Activated CD4-positive, alpha-beta T cell treated with anti-CD3 and anti-CD28 coated beads for 36 hours (primary cell): ENCODE measurements at places on chromosomes 7 and 10. TPM values are rescaled to one million over a fixed set of nuclear protein-coding genes. Genes with fewer than 3 reads are reported as not detected.
A peak's percentile ranks its signal among the peaks of the same experiment; 100 is the strongest.

- H3K27ac ChIP-seq = no peak overlapping the region
- no peaks in the 10 kb centered on the region for H3K27me3 ChIP-seq
- no peak overlapping the region for H3K4me3 ChIP-seq
- H3K4me1 ChIP-seq = no peaks in the 10 kb centered on the region
- no peaks in the 10 kb centered on the region for H3K36me3 ChIP-seq
These were observed 256.9 kb downstream of the INHBA start for GRCh38 chr7:41445946-41446345.

GRCh38 chr10:34522546-34522945 is 292.6 kb downstream of the PARD3 start:
- no peak overlapping the region for H3K27ac ChIP-seq
- no peak for DNase-seq
- peaks cover 12% of the 10 kb centered on the region for H3K27me3 ChIP-seq

DNA sequence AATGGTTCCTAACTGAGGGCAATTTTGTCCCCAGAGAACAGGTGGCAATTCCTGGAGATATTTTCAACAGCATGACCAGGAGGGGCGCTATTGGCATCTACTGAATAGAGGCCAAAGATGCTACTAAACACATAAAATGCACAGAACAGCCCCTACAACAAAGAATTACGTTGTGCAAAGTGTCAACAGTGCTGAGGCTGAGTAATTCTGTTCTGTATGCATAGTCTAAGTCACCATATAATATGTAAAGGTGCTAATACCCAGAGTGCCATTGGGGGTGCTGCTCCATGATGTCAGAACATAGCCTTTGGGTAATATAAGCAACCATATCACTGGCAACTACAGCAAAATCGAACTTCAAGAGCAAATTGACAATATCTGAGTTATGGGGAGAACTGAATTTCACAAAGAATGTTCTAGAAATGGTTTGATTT is 213.3 kb upstream of the PHYHIPL start:
- H3K27ac ChIP-seq = no peak overlapping the region
- DNase-seq = peak; percentile 6
- H3K4me3 ChIP-seq = no peak overlapping the region
- no peaks in the 10 kb centered on the region for H3K4me1 ChIP-seq
- peaks cover 7% of the 10 kb centered on the region for H3K27me3 ChIP-seq
- H3K36me3 ChIP-seq = no peaks in the 10 kb centered on the region

- H3K36me3 ChIP-seq = peaks cover 14% of the 10 kb centered on the region
- H3K4me3 ChIP-seq = no peak overlapping the region
- peaks cover 60% of the 10 kb centered on the region for H3K4me1 ChIP-seq
- H3K27me3 ChIP-seq = no peaks in the 10 kb centered on the region
- H3K27ac ChIP-seq = no peak overlapping the region
- DNase-seq = no peak
These were observed 3.3 kb upstream of the SUN1 start for GRCh38 chr7:828793-829561.

DNA sequence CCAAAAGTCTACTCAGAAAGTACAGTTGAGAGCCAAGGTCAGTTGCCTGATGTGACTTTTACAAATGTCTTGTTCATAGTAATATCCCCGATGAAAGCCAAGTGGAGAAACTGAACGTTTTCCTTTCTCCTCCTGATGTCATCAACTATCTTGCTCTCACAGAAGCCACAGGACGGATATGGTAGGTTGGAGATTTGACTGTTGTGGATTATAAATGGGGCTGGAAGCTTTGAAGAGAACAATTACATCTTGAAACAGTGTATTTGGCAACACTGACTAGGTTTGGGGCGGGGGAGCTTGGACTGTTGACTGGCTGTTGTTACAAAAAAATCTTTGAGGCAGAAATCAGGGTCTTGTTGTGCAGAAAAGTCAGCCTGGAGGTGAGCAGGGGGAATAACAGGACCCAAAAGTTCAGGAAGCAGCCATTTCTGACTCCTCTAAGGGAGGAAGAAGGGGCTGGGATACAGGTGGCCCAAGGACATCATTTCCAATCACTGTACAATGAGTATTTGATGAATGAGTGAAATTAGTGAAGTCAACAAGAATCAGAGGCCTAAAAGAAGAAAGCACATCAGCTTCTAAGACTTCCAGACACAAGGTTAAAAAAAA is 24.3 kb downstream of the PLEKHS1 start:
- no peak for DNase-seq
- H3K27ac ChIP-seq = no peak overlapping the region
- no peaks in the 10 kb centered on the region for H3K36me3 ChIP-seq
- H3K27me3 ChIP-seq = peaks cover 13% of the 10 kb centered on the region
- no peak overlapping the region for H3K4me3 ChIP-seq

DNA sequence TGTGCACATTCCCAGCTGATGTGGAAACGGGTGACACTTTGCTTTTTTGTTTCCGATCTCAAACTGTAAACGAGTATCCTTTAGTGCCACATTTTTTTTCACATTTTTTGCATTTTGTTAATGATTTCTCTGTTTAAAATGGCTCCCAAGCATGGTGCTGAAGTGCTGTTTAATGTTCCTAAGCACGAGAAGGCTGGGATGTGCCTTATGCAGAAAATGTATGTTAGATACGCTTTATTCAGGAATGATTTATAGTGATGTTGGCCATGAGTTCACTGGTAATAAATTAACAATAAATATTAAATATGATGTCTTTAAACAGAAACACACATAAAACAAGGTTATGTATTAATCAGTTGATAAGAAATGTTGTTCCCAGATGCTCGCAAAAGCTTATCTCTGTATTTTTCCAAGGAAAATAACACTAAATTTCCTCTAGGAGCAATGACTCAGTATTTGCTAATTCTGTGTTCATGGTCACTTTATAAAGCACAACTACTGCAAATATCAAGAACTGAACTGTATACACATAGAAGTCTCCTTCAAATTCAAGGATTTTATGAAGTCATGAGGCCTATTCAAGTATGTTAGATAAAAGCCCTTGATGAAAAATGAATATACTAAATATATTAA is 305.9 kb upstream of the SMIM30 start:
- no peak overlapping the region for H3K27ac ChIP-seq
- peaks cover 2% of the 10 kb centered on the region for H3K4me1 ChIP-seq
- DNase-seq = no peak
- H3K4me3 ChIP-seq = no peak overlapping the region
- peaks cover 2% of the 10 kb centered on the region for H3K27me3 ChIP-seq
- H3K36me3 ChIP-seq = no peaks in the 10 kb centered on the region

Gene CALN1
- total RNA-seq = 0.11 TPM

GRCh38 chr7:117807676-117808075 is 65.6 kb downstream of the CTTNBP2 start:
- DNase-seq = no peak
- H3K4me1 ChIP-seq = no peaks in the 10 kb centered on the region
- no peak overlapping the region for H3K27ac ChIP-seq
- no peaks in the 10 kb centered on the region for H3K36me3 ChIP-seq
- no peak overlapping the region for H3K4me3 ChIP-seq

- H3K4me1 ChIP-seq = peaks cover 5% of the 10 kb centered on the region
- no peak for DNase-seq
- H3K27me3 ChIP-seq = no peaks in the 10 kb centered on the region
- no peaks in the 10 kb centered on the region for H3K36me3 ChIP-seq
- peak overlapping the region; percentile 84 for H3K27ac ChIP-seq
These were observed 27.3 kb upstream of the KMT2C start for GRCh38 chr7:152462995-152463708.

Gene CYP2C19
- total RNA-seq = not detected

GRCh38 chr7:18179093-18179492 is 151.4 kb upstream of the PRPS1L1 start:
- no peak for DNase-seq
- H3K27me3 ChIP-seq = peaks cover 18% of the 10 kb centered on the region
- H3K27ac ChIP-seq = no peak overlapping the region
- no peak overlapping the region for H3K4me3 ChIP-seq
- H3K4me1 ChIP-seq = peaks cover 11% of the 10 kb centered on the region
- H3K36me3 ChIP-seq = no peaks in the 10 kb centered on the region

Gene FANK1
- 0.42 TPM for total RNA-seq

Gene ANKRD1
- total RNA-seq = not detected

Gene SLC13A1
- not detected for total RNA-seq

Gene CC2D2B
- total RNA-seq = 0.23 TPM

DNA sequence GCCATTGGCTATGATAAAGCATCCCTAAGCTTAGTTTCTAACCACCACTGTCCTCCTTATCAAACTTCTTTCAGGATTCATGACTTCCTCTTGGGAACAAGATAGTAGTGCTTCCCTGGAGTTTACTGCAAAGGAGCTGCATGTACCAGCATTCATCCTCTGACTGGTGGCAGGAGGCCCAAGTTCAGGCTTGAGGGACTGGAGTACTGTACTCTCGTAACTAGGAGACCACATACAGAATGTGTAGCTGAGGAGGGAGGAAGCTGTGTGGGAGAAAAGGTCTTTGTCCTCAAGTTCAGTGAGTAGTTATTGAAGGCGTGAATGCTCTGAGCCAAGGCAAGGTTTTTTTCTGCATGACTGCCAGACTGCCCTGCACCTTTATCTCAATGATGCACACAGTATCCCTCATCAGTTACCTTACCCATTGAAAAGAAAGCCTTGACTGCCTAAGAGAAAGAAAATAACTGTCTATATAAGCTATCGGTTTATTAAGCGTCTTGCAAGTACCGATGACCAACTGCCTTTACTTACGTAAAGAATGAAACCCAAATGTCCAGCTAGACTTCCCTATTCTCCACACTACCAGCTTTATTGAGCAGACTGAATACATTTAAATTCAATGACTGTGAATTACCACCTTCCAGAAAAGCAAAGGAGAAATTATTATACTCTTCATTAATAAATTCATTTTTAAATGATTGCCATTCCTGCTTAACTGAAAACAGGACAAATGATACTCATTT is 12.8 kb downstream of the SCRN1 start:
- DNase-seq = no peak
- no peak overlapping the region for H3K4me3 ChIP-seq
- H3K27ac ChIP-seq = no peak overlapping the region
- no peaks in the 10 kb centered on the region for H3K36me3 ChIP-seq

- peaks cover 32% of the 10 kb centered on the region for H3K4me1 ChIP-seq
- no peaks in the 10 kb centered on the region for H3K27me3 ChIP-seq
- no peak for DNase-seq
- no peak overlapping the region for H3K27ac ChIP-seq
These were observed 51.8 kb downstream of the CCDC6 start for GRCh38 chr10:59854571-59854970.

DNA sequence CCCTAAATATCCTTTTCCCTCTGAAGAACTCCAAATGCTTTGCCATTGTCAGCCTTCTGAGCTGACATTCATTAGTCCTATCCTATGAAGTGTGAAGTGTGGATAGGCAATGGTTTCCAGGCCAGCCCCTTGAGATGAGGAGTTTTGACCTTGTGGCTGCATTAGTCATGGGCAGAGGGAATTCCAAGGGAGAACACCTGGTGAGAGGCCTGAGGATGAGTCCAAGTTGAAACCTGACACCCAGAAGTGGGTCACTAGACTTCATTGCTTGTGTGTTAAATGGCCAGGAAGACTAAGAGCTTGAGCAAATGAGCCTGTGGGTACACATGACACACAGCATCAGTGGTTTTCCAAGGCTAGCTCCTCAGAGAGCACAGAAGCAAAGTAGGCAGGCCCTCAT is 260.8 kb downstream of the SKAP2 start:
- no peak for DNase-seq
- no peak overlapping the region for H3K27ac ChIP-seq
- peaks cover 9% of the 10 kb centered on the region for H3K27me3 ChIP-seq

Gene ZNF746
- total RNA-seq = 15.2 TPM

DNA sequence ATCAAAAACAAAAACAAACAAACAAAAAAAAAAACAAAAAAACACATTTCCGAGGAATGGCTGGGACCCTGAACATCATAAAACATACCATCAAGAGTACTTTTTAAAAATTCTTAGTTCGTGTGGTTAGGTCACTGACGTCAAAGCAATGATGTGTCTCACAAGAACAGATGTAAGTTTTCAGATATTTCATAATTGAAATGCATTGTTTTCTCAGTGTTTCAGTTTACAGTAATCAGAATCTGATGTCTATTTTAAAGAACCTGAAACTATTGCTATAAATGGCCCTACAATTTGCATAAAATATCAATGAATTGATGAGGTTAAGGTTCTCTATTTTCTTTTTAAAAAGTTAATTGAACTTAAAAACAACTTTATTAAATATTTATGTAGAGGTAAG is 103.7 kb upstream of the HGF start:
- no peak overlapping the region for H3K27ac ChIP-seq
- no peaks in the 10 kb centered on the region for H3K36me3 ChIP-seq
- no peaks in the 10 kb centered on the region for H3K27me3 ChIP-seq

Gene TMEM178B
- 0.23 TPM for total RNA-seq

- H3K36me3 ChIP-seq = no peaks in the 10 kb centered on the region
- H3K27ac ChIP-seq = no peak overlapping the region
- no peaks in the 10 kb centered on the region for H3K27me3 ChIP-seq
- no peak overlapping the region for H3K4me3 ChIP-seq
These were observed 148.2 kb upstream of the FERD3L start for GRCh38 chr7:19293431-19293830.

GRCh38 chr10:92692080-92692671 is 2.4 kb downstream of the HHEX start:
- no peak overlapping the region for H3K27ac ChIP-seq
- peaks cover 20% of the 10 kb centered on the region for H3K4me1 ChIP-seq
- DNase-seq = no peak
- no peaks in the 10 kb centered on the region for H3K36me3 ChIP-seq
- H3K27me3 ChIP-seq = peaks cover 58% of the 10 kb centered on the region

Gene DIP2C
- total RNA-seq = 0.76 TPM

DNA sequence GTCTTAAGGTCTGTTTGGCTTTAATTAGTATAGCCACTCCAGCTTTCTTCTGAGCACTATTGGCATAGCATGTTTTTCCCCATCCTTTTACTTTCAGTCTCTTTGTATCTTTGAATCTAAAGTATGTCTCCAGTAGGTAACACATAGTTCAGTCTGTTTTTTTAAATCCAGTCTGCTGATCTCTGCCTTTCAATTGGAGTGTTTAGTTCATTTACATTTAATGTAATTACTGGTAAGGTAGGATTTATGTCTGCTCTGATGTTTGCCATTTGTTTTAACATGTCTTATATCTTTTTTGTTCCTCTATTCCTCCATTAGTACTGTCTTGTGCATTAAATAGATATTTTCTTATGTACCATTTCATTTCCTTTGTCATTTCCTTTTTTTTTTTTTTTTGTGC is 72.5 kb downstream of the EXOC6 start:
- H3K4me3 ChIP-seq = no peak overlapping the region
- H3K4me1 ChIP-seq = peaks cover 4% of the 10 kb centered on the region
- H3K36me3 ChIP-seq = peaks cover 21% of the 10 kb centered on the region
- DNase-seq = no peak

Gene C10orf95
- 0.32 TPM for total RNA-seq

DNA sequence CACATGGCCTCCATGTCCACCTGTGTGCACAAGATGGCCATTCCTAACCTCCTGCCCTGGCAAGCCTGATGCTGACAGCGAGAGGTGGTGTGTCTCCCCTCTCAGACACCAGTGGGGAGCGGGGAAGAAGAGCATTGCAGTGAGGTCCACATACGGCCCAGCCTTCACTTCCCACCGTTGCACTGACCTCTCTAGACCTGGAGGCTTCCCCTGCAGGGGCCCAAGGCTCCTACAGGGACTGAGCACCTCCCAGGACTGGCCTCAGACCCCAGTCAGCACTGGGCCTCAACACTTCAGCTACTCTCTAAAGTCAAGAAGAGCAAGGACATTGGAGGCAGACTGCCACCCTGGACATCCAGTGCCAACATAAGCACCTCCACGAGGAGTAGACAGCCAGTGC is 15.9 kb downstream of the STK32C start:
- H3K4me3 ChIP-seq = no peak overlapping the region
- H3K4me1 ChIP-seq = no peaks in the 10 kb centered on the region
- no peaks in the 10 kb centered on the region for H3K27me3 ChIP-seq
- DNase-seq = no peak
